ENCODE measurements at places on chromosomes 11 and 22.

GRCh38 chr11:75594211-75594610 lies 32.2 kb downstream of the SERPINH1 start:
- DNase-seq: no peak

GRCh38 chr22:19526702-19527111 lies 2.5 kb upstream of the CLDN5 start:
- no peak for DNase-seq

- no peak for DNase-seq
Observed at GRCh38 chr22:20469110-20469868, 26.3 kb downstream of the KLHL22 start.

DNA sequence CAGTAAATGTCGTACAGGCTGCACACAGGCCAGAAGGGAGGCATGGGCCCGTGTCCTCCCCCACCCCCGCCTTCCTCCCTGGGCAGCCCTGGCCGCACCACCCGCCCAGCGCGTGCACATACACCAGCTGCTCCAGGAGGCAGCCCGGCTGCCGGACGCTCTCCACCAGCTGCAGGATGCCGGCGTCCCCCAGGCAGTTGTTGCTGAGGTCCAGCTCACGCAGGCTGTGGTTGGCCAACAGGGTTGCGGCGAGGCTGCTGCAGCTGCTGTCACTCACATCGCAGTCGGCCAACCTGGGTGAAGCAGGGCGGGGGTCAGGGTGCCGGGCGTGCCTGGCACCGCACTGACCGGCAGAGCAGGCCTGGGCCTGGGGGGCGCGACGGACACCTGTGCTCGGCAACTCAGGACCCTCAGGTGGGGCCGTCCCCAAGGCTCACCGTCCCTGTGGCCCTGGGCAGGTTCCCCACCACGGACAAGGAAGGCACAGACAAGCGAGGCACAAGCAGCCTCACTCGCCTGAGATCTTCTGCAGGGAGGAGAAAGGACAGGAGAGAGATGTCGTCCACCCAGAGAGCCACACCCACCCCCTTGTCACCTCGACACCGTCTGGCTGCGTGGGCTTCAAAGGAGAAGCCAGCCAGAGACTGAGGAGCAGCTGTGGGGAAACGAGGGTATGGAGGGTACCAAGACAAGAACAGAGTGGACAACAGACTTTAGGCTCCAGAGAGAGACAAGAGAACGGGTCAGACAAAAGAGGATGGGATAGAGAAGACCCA lies 12.1 kb downstream of the RNH1 start:
- no peak for DNase-seq

- peak; percentile 75 for DNase-seq
Observed at GRCh38 chr11:69718147-69718546, 14.3 kb upstream of the FGF19 start.

DNA sequence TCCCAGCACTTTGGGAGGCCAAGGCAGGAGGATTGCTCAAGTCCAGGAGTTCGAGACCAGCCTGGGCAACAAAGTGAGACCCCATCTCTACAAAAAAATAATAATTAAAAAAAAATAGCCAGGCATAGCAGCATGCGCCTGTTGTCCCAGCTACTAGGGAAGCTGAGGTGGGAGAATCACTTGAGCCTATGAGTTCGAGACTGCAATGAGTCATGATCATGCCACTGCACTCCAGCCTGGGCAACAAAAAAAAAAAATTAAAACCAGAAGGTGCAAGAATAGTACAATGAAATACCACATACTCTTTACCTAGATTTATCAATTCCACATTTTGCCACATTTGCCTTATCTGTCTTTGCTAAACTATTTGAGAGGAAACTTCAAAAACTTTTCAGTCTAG lies 8.2 kb downstream of the DPF2 start:
- DNase-seq: no peak

GRCh38 chr11:69817265-69818230 lies 1.7 kb downstream of the FGF3 start:
- no peak for DNase-seq

DNA sequence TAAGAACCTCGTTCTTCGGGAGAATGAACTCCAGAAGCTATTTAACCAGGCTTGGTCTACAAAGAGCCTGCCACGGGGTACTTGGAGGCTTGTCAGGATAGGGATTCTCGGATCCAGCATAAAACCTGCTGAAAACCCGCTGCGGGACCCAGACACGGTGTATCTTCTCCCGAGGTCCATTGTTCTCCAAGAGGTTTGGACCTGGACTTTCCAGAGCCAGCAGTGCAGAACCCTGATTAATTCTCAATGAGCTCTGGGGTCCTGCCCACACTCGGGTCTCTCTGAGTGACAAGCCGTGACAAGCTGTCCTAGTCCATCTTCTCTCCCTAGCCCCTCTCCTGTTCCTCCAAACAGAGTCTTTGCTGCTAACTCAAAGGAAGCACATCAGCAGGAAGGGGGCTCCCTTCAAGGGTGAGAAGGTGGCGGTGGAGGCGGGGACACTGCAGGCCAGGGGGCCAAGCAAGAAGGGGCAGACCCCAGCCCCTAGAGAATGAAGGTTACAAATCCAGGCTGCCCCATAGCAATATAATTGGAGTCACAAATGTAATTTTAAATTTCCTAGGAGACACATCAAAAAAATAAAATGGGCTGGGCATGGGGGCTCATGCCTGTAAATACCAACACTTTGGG lies 12.2 kb downstream of the SHANK2 start:
- no peak for DNase-seq

- no peak for DNase-seq
Observed at GRCh38 chr11:128190312-128190711, 397.0 kb downstream of the ETS1 start.

DNA sequence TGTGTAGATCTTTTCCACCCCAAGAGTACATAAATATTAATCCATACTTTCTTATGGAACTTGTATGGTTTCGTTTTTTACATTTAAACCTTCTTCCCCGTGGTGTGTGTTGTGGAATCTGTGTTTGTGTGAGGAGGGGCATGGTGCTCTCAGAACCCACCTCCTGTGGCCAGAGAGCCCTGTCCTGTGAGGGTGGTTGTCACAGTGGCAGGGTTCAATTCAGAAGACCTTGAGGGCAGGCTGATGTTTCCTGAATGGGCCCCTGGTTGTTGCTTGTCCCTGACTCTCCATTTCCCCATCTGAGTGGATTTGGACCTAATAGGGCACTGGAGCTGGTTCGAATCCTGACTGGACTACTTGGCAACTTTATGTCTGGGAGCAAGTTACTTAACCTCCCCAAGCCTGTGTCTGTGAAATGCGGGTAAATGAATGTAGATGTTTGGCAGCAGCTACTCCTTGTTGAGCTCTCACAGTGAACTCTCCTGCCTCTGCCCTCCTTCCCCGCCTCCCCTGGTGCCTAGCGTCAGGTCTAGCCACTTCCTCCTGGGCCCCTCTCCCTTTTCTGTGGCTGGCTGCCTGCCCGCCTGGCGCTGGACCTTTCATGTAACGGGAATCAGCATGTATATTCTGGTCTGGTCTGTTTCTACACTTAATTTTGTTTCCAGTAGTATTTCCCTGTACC lies 7.3 kb downstream of the NEAT1 start:
- DNase-seq: no peak

- no peak for DNase-seq
Observed at GRCh38 chr11:8828580-8829361, 82.2 kb upstream of the AKIP1 start.

GRCh38 chr11:99200720-99201119 lies 180.0 kb downstream of the CNTN5 start:
- no peak for DNase-seq

GRCh38 chr11:61891331-61892084 lies at the start of gene FADS3:
FADS3 (minus strand) TSS chr11:61891545; CDS start chr11:61891381, 164 bp downstream.
- peak; percentile 71 for DNase-seq

DNA sequence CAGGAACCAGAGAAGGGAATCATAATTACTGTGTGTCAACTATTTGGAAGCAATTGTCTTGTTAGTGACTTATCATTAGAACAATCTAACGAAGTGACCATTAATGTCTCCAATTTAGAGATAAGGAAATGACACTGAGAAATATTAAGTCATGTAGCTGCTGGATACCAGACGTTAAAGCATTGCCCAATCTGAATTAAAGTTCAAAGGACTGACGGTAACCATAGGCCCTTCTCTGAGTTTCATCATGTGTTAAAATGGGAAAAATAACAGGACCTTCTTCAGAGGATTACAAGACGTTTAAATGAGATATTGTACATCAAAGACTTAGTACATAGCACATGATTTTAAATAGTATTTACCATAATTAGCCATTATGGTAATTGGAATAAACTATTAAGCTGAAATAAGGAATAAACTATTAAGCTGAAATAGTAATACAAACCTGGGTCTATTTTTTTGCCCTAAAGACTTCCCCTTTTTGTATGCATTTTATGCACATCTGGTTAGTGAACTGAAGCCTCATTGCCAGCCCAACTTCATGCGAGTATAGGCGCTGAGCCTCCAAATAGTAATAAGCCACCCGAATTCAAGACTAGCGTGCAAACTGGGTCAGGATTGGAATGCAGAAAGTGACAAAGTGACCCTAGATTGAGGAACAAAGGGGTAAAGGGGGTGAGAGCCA lies 41.0 kb downstream of the GLYATL1 start:
- DNase-seq: no peak

DNA sequence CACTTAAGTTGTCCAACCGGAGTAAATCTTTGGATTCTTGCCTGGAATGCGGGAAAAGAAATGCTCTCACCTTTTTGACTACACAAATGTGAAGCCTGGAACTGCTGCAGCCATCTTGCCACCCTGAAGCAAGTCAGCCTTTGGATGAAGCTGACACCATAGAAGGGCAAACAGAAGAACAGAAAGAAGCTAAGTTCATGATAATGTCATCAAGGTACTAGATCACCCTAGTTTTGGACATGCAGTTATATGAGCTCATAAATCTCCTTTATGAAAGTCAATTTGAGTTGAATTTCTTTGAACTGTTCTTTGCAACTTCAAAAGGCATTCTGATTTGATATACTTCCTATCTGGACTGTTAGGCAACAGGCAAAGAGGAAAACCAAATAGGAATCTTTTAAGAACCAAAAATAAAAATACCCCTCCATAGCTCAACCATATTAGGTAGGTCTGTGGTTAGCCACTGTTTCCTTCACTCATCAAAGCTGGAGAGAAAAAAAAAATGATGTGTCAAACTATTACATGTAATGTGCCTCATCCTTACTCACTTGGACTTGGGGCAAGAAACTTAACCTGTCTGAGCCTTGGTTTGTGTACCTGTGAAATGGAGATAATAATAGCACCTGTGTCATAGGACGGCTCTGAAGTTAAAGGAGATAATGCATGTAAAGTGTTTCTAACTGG lies 91.9 kb downstream of the WT1 start:
- no peak for DNase-seq

DNA sequence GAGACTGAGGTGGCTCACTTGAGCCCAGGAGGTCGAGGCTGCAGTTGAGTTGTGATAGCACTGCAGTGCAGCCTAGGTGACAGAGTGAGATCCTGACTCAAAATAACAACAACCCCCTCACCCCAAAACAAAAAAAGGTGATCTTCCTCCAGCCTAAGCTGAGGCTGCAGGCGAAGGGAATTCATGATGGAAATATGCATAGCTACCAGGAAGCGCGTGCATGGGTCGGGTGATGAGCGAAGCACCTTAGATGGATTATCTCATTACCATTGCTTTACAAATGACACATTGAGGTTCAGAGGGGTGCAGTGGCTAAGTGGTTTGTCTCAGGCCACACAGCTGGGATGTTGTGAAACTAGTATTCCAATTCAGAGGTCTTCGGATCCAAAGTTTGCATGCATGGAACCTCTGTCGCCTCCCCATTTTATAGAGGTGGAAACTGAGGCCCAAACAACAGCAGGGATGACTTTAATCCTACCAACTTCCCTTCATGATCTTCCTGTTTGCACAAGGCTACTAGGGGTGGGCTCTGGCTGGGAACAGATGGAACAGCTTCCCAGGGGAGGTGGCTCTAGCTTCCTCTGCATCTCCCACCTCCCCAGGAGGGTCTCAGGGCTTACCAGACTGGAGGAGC lies 4.6 kb downstream of the SLC29A2 start:
- no peak for DNase-seq

GRCh38 chr11:130582981-130583380 lies 134.5 kb downstream of the ADAMTS15 start:
- no peak for DNase-seq

DNA sequence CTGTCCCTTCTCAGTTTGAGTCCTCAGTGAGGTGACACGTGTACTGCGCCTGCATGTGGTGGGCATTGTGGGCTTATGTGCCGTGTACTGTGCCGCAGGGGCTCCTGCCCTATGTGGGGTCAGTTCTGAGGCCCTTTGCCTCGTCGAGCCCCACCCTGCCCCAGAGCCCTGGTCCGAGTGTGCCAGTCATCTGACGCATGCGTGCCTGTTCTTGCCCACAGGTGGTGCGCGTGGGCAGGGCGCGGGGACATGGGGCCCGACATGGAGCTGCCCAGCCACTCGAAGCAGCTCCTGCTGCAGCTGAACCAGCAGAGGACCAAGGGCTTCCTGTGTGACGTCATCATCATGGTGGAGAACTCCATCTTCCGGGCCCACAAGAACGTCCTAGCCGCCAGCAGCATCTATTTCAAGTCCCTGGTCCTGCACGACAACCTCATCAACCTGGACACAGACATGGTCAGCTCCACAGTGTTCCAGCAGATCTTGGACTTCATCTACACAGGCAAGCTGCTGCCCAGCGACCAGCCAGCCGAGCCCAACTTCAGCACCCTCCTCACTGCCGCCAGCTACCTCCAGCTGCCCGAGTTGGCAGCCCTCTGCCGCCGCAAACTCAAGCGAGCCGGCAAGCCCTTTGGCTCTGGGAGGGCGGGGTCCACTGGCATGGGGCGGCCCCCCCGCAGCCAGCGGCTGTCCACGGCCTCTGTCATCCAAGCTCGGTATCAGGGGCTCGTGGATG lies 22.3 kb upstream of the TMEM191C start:
- DNase-seq: no peak

DNA sequence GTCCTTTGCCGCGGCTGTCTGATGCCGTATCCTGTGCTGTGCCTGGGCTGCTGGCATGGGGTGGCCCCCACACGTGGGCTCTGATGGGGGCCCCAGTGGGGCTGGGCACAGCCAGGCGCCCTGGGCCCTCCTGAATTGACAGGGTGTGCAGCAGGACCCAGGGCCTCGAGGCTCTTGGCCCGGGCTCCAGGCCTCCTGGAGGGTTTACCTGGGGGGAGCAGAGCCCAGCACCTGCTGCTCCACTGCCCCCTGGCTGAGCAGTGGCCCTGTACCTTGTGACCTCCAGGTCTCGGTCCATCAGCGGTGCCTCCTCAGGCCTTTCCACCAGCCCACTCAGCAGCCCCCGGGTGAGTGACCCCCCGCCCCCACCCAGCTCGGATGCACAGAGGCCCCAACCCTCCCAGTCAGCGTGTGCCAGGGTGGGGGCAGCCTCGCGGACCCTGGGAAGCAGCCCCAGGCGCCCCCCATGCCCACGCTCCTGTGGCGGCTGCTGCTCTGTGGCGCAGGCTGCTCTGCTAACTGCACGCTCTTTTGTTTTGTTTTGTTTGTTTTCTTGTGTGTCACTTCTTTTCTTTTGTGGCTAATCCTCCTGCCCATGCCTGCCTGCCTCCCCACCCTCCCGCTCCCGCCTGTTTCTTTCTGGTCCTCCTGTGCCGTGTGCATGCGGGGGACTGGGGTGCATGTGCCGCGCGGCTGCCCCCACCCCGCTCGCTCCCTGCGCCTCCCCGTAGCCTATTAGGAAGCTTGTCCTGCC lies 36.9 kb downstream of the MOB2 start:
- DNase-seq: no peak

GRCh38 chr22:31923136-31923535 lies 21.2 kb upstream of the YWHAH start:
- no peak for DNase-seq

GRCh38 chr22:17781319-17782031 lies 7.2 kb upstream of the BID start:
- DNase-seq: peak; percentile 25
